Osteocyte (in vitro differentiated cells): ENCODE measurements at places on chromosomes 1 and 21. TPM values are rescaled to one million over a fixed set of nuclear protein-coding genes. Genes with fewer than 3 reads are reported as not detected.

The MATN1 gene
- total RNA-seq: 0.39 and 0.99 TPM in 2 replicates

The FCRLB gene
- total RNA-seq: 0.27 TPM in 1 of 2 replicates, not detected in the other

- H3K4me1 ChIP-seq: peaks cover 2% of the 10 kb centered on the region
- H3K4me3 ChIP-seq: no peak overlapping the region
- peaks cover 57% of the 10 kb centered on the region for H3K27me3 ChIP-seq
- DNase-seq: no peak
- H3K27ac ChIP-seq: no peak overlapping the region
Observed at GRCh38 chr1:46543761-46544560, 7.5 kb downstream of the KNCN start.

DNA sequence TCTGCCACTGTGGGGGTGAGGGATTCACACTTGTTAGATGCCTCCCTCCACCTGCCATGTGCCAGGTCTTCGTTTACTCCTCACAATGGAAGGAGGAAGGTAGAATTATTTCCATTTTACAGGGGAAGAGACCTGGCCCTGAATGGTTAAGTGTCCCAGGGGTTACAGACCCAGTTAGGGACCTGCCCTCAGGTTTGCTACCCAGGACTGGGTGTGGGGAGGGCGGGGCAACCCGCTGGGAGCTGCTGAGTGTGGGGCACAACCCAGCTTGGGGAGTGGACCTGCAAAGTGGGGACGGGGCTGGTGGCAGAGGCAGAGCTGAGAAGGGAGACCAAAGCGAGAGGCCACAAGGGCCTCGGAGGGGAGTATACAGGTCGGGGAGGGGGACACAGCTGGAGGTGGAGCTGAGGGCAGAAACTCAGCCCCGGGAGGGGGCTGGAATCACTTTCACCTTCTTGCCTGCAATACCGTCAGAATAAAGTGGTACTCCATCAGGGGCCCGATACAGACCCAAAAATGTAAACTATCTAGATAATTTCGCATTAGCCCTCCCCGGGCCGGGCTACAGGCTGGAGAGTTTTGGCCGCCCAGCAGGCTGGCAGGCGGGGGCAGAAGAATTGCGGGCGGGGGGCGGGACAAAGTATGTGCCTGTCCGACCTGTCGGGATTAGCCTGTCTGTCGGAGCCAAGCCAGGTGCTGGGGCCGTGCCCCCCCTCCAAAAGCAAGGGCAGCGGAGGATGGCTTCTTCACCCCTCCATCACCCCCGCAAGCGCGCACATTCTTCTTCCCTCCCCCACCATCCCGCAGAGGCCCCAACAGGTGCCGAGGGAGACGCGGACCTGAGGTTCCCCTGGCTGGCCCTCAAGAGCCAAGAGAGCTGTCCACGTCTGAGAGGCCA is 1.4 kb downstream of the RSPO1 start:
- peaks cover 7% of the 10 kb centered on the region for H3K4me1 ChIP-seq
- peaks cover 79% of the 10 kb centered on the region for H3K27me3 ChIP-seq
- H3K36me3 ChIP-seq: no peaks in the 10 kb centered on the region

DNA sequence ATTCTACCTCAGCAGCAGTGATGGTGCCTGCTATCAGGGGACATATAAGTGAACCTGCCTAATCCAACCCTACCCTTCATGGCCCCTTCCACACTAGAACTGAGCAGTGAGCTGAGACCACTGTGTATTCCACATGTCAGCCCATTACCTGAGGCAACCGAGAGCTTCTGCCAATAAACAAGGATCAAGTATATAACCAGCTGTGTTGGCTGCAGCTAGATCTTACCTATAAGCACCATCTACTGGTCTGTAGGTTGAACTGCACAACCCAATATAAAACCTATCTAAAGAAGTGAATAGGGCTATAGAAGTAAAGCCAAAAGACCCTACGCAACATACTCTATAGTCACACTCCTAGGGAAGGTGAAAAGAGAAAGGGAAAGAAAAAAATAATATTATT is 376.9 kb downstream of the HHIPL2 start:
- H3K36me3 ChIP-seq: peaks cover 2% of the 10 kb centered on the region
- no peak overlapping the region for H3K4me3 ChIP-seq
- DNase-seq: no peak
- H3K27me3 ChIP-seq: no peaks in the 10 kb centered on the region
- no peak overlapping the region for H3K27ac ChIP-seq
- H3K4me1 ChIP-seq: no peaks in the 10 kb centered on the region

DNA sequence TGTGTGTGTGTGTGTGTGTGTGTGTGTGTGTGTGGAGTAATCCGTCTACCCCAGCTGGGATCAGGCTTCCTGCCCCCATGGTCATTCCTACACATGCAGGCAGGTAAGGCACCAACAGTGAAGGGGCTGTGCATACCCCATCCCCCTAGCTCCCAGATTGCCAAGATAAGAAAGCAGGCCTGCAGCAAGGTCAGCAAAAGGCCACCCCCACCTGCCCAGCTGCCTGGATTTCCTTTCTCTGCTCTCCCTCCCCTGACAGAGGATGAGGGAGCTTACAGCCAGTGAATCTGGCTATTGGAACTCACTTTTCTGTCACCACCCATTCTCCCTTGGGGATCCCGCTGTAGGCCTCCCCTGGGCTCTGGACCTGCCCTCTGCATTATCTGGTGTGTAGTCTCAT is 7.9 kb downstream of the ALX3 start:
- peaks cover 16% of the 10 kb centered on the region for H3K27me3 ChIP-seq
- H3K27ac ChIP-seq: no peak overlapping the region
- peaks cover 4% of the 10 kb centered on the region for H3K4me1 ChIP-seq
- no peak overlapping the region for H3K4me3 ChIP-seq
- peaks cover 17% of the 10 kb centered on the region for H3K36me3 ChIP-seq

DNA sequence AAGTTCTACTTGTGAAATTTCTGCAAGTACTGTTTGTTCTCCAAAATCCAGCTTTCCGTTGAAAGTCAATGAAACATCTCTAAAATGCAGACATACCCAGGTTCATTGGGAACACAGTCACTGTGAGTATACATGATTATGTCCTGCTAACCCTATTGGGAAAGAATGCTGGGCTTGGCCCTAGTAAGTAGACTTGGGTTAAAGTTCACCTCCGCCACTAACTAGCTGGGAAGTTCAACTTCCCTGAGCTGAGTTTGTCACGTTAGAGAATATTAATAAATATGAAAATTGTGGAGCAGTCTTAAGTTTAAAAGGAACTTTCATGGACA is 10.5 kb upstream of the PGD start:
- H3K27ac ChIP-seq: peak overlapping the region; percentile 93
- H3K4me1 ChIP-seq: peaks cover 23% of the 10 kb centered on the region
- H3K27me3 ChIP-seq: no peaks in the 10 kb centered on the region
- peaks cover 8% of the 10 kb centered on the region for H3K36me3 ChIP-seq
- H3K4me3 ChIP-seq: peak overlapping the region; percentile 53

The CFAP107 gene
- not detected in 2 replicates for total RNA-seq

- no peak overlapping the region for H3K4me3 ChIP-seq
- H3K36me3 ChIP-seq: peaks cover 4% of the 10 kb centered on the region
- no peak for DNase-seq
- H3K27me3 ChIP-seq: no peaks in the 10 kb centered on the region
Observed at GRCh38 chr1:204419064-204419403, 7.4 kb upstream of the PPP1R15B start.

GRCh38 chr21:44539991-44540666 is at the start of gene KRTAP10-1:
KRTAP10-1 (minus strand) TSS chr21:44540195; CDS start chr21:44540150, 45 bp downstream.
- DNase-seq: peak; percentile 83
- H3K4me3 ChIP-seq: no peak within 1 kb of the TSS
- H3K27ac ChIP-seq: no peak within 1 kb of the TSS
- peaks cover 12% of the 10 kb centered on the region for H3K27me3 ChIP-seq
- H3K4me1 ChIP-seq: no peaks in the 10 kb centered on the region

DNA sequence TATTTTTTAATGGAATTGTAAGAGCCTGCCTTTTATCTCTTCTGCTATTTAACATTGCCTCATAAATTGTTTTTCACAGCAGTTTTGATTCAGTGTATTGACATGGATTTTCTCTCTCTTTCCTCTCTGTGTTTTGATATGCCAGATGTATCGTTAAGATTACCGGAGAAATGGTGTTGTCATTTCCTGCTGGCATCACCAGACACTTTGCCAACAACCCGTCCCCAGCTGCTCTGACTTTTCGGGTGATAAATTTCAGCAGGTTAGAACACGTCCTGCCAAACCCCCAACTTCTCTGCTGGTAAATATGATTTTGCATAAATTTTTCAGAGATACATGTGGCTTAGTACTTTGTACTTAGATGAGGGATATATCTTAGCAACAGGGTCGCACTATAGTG is 23.1 kb upstream of the DYNLT5 start:
- H3K4me1 ChIP-seq: peaks cover 41% of the 10 kb centered on the region
- H3K36me3 ChIP-seq: peaks cover 28% of the 10 kb centered on the region
- no peak for DNase-seq
- no peaks in the 10 kb centered on the region for H3K27me3 ChIP-seq

GRCh38 chr1:226981838-226982237 is 41.7 kb downstream of the COQ8A start:
- H3K36me3 ChIP-seq: peaks cover 9% of the 10 kb centered on the region
- no peaks in the 10 kb centered on the region for H3K27me3 ChIP-seq
- no peak overlapping the region for H3K27ac ChIP-seq
- H3K4me1 ChIP-seq: peaks cover 2% of the 10 kb centered on the region
- H3K4me3 ChIP-seq: no peak overlapping the region

GRCh38 chr1:34500451-34500850 is 254.4 kb upstream of the GJB5 start:
- no peak for DNase-seq
- H3K27me3 ChIP-seq: no peaks in the 10 kb centered on the region
- no peaks in the 10 kb centered on the region for H3K36me3 ChIP-seq
- no peak overlapping the region for H3K27ac ChIP-seq
- H3K4me3 ChIP-seq: no peak overlapping the region

The S100A9 gene
- not detected in 2 replicates for total RNA-seq

GRCh38 chr1:89254658-89255287 is 17.9 kb downstream of the GBP5 start:
- H3K27ac ChIP-seq: no peak overlapping the region
- H3K27me3 ChIP-seq: peaks cover 3% of the 10 kb centered on the region
- no peak for DNase-seq
- H3K36me3 ChIP-seq: no peaks in the 10 kb centered on the region
- H3K4me1 ChIP-seq: no peaks in the 10 kb centered on the region

DNA sequence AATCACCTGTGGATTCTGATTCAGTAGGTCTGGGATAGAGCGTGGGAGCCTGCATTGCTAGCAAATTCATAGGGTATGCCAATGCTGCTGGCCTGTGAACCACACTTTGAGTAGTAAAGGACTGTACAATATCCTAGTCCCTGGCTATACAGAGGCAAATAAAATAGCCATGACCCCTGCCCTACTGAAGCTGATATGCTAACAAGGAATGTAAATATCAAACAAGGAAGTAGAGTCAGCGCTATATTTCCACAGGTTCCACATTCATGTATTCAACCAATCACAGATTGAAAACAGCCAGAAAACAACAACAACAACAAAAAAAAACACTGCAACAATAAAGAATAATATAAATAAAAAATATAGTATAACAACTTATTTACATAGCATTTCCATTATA is 77.8 kb downstream of the TM2D1 start:
- H3K27ac ChIP-seq: no peak overlapping the region
- no peak for DNase-seq
- H3K36me3 ChIP-seq: no peaks in the 10 kb centered on the region
- no peaks in the 10 kb centered on the region for H3K27me3 ChIP-seq
- H3K4me3 ChIP-seq: no peak overlapping the region
- H3K4me1 ChIP-seq: peaks cover 6% of the 10 kb centered on the region

DNA sequence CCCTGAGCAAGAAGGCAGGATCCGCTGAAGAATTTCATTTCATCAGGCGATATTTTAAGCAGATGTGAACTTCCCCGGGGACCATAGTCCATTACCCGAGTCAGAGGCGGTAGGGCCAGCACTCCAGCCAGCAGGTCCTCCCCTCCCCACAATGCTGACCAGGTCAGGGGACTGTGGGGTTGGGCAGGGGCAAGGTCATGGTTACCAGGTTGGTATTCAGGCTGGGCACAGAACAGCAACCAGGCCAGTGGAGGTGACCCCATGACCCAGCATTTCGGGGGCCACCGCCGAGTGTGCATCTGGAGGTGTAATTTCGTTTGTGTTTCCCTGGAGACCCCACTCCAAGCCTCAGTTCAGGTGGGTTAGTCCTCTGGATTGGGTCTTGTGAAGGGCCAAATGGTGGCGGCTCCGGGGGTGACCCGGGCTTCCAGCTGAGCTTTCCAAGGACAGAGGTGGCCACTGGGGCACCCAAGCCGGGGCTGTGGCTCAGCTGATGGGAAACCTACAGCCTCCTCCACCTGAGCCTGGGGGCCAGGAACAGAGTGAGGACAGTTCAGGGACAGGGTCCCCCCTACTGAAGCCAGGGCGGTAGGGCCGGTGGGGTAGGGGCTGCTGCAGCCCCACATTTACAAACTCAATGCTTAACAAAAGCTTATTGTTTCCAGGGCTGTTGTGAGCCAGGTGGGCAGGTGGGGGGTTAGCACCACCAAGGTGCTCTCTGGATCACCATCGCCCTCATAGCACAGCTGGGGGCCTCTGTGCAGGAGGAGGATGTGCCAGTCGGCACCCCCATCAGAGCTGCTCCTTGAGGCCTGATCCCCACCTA is 2.8 kb downstream of the PRDM16 start:
- peak overlapping the region; percentile 53 for H3K4me3 ChIP-seq
- H3K27me3 ChIP-seq: peaks cover 2% of the 10 kb centered on the region
- H3K4me1 ChIP-seq: peaks cover 4% of the 10 kb centered on the region
- H3K36me3 ChIP-seq: no peaks in the 10 kb centered on the region
- no peak for DNase-seq
- no peak overlapping the region for H3K27ac ChIP-seq

- peaks cover 56% of the 10 kb centered on the region for H3K4me1 ChIP-seq
- H3K27ac ChIP-seq: peak overlapping the region; percentile 93
- H3K36me3 ChIP-seq: no peaks in the 10 kb centered on the region
- H3K27me3 ChIP-seq: no peaks in the 10 kb centered on the region
- H3K4me3 ChIP-seq: no peak overlapping the region
Observed at GRCh38 chr21:41613533-41613909, 105.6 kb upstream of the TMPRSS2 start.

DNA sequence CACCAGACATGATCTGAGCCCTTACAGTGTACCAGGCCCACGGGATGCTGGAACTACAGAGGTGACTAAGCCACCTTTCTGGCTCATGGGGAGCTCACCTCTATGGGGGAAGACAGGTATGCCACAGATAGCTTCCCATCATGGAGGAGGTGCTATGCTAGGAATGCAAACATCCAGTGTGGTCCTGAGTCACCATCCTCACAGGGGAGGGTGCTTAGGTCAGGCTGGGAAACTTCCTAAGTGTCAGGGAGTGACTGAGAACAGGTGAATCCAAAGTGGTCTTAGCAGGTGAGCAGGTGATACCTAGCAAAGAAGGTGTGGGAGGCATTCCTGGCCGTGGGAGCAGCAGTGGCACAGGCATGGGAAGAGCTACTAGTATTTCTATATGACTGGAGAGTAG is 8.6 kb upstream of the RASSF5 start:
- no peak for DNase-seq
- H3K4me1 ChIP-seq: peaks cover 32% of the 10 kb centered on the region
- no peak overlapping the region for H3K27ac ChIP-seq
- no peak overlapping the region for H3K4me3 ChIP-seq
- no peaks in the 10 kb centered on the region for H3K27me3 ChIP-seq

GRCh38 chr1:54996869-54997710 is 1.6 kb upstream of the BSND start:
- H3K4me3 ChIP-seq: no peak overlapping the region
- H3K27ac ChIP-seq: no peak overlapping the region

The GJA9 gene
- not detected in 2 replicates for total RNA-seq

DNA sequence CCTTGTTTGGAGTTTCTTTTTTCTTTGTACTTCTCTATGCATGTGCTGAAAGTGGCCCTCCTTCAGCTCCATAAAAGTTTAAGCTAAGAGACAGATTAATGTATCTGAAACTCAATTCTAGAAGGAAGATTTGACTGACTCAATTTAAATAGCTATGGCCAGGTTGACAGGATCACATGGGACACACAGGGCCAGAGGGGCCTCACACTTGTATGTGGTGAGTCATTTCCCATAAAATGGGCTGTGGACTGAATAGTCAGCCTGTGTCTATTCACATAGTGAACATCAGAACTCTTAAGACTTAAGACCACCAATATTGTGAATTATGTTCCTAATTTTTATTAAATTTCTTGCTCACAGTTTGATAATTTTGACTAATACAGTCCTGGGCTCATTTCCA is 45.7 kb upstream of the DEPDC1 start:
- H3K27me3 ChIP-seq: no peaks in the 10 kb centered on the region
- no peak overlapping the region for H3K27ac ChIP-seq
- DNase-seq: no peak
